ENCODE measurements at places on chromosomes 3 and 15.

GRCh38 chr3:196894557-196895295 lies 27.0 kb downstream of the SENP5 start:
- no peak for DNase-seq

GRCh38 chr3:59526999-59527398 lies 477.2 kb upstream of the CFAP20DC start:
- no peak for DNase-seq

DNA sequence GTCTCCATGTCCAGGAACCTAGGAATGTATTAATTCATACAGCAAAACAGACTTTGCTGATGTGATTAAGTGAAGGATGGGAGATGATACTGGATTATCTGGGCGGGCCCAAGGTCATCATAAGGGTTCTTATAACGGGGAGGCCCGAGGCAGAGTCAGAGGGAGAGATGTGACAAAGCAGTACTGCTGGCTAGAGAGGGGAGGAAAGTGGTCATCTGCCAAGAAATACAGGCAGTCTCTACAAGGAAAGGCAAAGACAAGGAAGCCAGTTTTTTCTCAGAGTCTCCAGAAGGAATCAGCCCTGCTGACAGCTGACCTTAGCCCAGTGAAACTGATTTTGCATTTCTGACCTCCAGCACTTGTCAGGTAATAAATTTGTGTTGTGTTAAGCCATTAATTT lies 66.2 kb upstream of the CORO2B start:
- DNase-seq: no peak

- no peak for DNase-seq
Observed at GRCh38 chr3:136292500-136292899, 42.4 kb downstream of the PCCB start.

DNA sequence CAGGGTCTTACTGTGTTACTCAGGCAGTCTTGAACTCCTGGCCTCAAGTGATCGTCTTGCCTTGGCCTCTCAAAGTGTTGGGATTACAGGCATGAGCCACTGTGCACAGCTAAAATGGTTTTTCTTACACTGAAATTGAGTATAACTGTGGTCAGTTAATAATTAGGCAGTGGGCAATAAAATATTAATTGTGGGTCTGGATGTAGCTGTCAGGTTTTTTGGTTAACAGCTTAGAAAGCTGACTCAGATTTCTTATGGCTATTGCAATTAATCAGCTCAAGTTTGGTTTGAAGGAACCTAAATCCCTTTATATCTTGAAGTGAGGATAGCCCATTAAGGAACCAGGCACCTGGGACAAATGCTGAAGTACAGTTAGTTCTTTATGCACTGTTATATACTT lies 73.8 kb upstream of the LRRFIP2 start:
- DNase-seq: no peak

GRCh38 chr3:4830586-4830914 lies 148.7 kb upstream of the BHLHE40 start:
- no peak for DNase-seq

GRCh38 chr3:181698263-181698954 lies 13.3 kb upstream of the SOX2 start:
- DNase-seq: no peak

GRCh38 chr3:138148503-138148902 lies 16.3 kb upstream of the A4GNT start:
- no peak for DNase-seq

Measured in T-helper 22 cell (primary cell).